Stimulated activated CD8-positive, alpha-beta memory T cell treated with anti-CD3 and anti-CD28 coated beads, Interleukin-4, amount 100 ng/mL, for 48 hours (primary cell): ENCODE measurements at places on chromosomes 5 and 9.

- no peak for DNase-seq
Observed at GRCh38 chr9:100074093-100074492, 24.7 kb downstream of the ERP44 start.

- DNase-seq = no peak
Observed at GRCh38 chr9:109914280-109915027, 134.5 kb downstream of the PALM2AKAP2 start.

GRCh38 chr9:138097501-138097991 lies 220.0 kb downstream of the CACNA1B start:
- DNase-seq = no peak

DNA sequence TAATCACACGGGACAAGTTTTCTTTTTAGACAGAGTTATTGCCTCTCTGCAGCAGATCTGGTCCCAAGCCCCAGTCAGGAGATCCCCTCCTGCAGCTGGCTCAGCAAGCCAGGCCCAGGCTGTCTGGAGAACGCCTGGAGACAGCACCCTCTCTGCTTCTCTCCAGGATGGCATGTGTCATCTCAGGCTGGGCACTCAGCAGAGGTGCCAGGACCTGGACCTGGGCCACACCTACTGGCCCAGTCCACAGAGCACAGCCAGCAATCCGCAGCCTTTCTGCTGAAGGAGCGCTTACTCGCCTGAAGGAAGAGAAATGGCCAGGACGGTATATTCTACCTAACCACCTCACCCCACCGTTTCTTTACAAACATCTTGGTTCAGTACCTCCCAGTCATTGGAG lies 4.7 kb upstream of the TBC1D9B start:
- DNase-seq = no peak

DNA sequence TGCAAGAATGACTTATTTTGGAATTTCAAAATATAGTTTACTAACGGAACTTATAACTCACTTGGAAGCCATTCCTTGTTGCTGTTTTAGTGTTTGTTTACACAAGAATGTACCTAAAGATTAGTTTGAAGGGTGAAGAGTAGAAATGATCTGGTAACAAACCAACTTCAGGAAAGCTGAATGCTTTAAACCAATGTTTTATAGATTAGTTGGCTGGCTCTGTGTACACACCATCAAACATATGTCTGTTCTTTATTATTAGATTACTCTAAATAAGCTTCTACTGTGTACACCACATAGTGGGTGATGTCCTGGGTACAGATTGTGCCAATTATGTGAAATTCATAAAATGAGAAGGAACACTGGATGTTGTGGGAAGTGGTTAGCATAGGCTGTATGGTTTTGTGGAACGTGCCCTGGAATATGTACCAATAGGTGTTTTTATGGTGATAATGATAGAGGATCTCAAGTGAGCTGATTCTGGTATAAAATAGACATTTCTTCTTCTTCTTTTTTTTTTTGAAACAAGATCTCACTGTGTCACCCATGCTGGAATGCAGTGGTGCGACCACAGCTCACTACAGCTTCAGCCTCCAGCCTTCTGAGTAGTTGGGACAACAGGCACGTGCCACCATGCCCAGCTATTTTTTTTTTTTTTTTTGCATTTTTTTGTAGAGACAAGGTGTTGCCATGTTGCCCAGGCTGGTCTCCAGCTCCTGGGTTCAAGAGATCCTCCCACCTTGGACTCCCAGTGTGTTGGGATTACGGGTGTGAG lies 109.3 kb upstream of the DHFR start:
- DNase-seq = no peak

DNA sequence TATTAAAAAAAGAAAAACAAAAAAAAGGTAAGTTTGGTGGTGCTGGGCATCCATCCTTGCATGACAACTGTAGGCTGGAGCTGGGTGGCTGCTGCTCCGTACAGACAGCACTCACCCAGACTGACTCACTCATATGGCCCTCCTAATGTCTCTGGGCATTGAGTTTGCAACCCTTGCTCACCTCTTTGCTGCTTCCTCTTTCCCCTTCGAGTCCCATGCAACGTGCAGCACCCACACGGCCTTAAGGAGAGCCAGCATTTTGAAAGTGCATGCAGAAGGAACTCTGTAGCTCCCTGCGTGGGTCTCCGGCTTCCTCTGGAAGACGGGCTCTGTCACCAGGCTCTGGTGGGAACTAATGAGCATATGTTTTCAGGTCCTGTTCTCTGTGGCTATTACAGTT lies 60.5 kb upstream of the ENTREP1 start:
- DNase-seq = no peak

DNA sequence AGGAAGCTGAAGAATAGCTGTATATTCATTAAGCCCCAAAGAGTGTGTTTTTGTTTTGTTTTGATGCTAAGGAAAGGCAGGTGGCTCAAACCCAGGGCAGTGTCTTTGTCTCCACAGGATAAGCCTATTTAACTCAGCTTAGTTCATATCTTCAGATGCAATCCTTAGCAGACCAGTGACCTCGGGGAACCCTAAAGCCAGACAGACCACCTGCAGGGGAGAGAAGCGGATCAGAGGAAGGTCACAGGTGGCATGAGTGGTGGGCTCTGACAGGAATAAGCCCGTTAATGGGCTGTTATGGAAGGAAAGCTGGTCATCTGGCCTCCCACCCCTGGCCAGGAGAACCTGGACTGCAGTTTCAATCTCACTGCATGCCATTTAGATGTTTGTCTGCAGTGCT lies 30.8 kb downstream of the TAS2R1 start:
- no peak for DNase-seq

DNA sequence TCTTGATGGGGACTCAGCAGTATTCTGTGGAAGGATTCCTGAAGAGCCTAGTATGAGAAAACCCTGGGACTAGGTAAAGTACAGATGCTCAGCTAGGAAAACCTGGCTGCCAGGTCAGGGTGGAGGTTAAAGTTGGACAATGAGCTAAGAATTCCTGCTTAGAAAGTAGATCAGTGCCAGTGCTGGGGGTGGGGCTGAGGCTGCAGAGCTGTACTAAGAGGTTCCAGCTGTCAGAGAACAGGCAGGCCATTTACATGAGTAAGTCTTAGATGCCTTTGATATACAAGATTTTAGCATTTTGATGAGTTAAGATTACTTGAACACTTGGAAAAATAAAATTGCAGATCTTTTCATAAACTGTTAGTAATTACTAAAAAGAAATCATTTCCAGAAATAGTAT lies 332.3 kb upstream of the NUDT12 start:
- DNase-seq = no peak

GRCh38 chr5:55773057-55773456 lies 35.2 kb downstream of the DDX4 start:
- DNase-seq = no peak

DNA sequence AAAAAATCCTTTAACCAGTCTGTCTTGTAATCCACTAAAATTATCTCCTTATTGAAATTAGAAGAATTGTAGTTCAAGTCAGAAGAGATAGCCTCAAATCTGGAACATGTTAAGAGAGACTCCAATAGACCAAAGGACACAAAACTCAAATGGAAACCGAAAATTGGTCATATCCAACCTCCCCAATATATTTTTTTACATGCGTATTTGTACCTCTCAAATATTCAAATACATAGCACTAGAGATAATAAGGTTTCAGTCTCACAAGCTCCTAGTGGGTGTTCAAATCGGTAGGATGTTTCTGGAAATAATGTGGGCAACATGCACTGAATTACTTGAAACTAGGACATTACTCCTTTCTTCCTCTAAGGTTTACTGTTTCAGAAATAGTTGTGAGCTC lies 33.5 kb downstream of the EPB41L4A start:
- DNase-seq = no peak

DNA sequence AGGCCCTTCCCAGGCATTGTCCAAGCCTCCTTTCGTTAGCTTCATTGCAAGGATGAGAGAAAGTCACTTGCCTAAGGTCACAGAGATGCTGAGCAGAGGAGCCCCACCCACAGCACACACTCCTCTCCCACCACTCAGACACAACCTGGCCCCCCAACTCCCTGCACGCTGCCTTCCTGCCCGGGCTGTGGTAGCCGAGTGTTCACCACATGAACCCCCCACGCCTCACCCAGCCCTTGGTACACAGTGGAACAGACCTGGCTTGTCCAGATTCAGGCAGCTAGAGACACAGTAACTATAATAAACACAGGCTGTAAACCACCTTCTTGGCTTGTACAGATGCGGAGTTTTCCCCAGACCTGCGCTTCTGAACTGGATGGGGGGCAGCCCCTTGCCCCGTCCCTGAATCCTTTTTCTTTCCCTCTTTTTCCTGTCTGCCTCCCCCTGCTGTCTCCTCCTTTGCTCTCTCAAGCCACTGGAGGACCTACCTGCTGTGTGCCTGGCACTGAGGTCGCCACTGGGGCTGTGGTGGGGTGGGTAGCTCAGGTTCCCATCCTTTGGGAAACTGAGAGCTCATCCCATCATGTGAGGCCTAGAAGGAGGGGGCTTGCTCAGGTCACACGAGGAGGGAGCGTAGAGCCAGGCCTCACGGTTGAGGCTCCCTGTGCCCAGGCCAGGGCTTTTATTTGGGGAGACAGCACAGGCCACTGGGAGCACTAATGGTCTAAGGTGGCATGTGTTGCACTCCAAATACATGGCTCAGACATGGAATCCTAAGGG lies 55.7 kb upstream of the SYNPO start:
- no peak for DNase-seq

DNA sequence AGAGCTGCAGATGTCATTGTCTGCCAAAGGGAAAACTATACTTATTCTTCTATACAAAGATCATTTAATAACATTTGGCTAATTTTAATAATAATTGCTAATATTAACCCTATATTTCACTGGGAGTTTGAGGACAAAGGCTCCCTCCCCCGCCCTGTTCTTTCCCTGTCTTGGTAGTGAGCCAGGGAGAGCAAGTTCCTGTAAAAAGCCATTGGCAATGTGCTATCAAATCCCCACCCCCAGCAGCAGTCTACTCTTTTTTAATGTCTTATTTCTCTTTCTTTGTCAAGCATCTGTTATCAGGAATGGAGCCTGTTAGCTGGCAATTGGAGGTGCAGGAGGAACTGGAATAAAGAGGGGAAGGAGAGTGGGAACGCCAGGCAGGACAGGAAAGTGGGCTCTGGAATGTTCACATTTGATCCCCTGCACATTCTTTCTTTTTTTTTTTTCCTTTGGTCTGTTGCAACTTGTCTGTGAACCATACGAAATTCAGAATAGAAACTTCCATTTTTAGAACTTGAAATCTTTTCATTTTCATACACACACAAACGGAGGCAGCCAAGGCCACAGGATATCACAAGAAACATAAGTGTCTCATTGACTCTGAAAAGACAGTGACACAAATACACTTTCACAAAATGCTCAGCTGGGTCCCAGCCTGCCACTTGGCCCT lies 664.8 kb upstream of the ZNF608 start:
- no peak for DNase-seq

GRCh38 chr5:15064396-15064795 lies 192.8 kb upstream of the ANKH start:
- DNase-seq = no peak

- no peak for DNase-seq
Observed at GRCh38 chr5:92421942-92422341, 1038.8 kb upstream of the ARRDC3 start.

GRCh38 chr9:34546834-34547827 lies 24.3 kb upstream of the ENHO start:
- peak; percentile 83 for DNase-seq

DNA sequence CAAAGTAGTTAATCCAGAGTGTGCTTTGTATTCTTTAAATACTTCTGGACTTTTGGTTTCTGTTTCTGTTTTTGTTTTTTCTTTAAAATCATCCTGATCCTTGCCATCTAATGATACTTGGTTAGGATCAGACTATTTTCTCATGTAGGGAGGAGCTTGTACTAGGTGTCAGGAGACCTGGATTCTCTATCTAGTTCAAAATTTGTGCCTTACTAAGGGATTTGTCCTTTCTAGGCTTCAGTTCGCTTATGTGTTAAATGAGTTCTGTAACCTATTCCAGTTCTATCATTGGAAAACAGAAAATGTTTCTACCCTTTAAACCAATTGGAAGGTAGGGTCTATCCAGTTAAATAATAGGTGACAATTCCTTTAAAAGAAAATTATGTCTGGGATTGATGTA lies 3.3 kb upstream of the MEF2C start:
- no peak for DNase-seq

- DNase-seq = peak; percentile 82
Observed at GRCh38 chr5:132500931-132501628, 10.5 kb upstream of the IRF1 start.

- peak; percentile 86 for DNase-seq
Observed at GRCh38 chr5:139844472-139845145, 49.0 kb downstream of the PSD2 start.

DNA sequence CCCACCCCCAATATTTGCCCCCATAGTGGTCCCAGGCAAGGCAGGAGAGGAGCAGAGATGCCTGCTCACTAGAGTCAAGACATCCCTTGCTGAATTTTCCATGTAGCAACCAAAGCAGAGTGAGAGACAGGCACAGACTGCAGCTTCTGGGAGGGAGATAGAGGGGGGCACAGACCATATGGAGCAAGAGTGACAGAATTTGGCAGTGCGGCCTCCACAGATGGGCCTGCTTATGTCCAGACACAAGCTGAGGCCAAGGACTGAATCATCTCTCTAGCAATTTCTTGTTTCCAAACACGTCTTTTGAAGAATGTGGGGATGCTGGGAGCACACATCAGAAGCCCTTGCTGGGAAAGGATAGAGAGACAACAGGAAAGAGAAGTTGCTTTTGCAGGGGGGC lies 53.0 kb upstream of the ALDH1B1 start:
- no peak for DNase-seq

DNA sequence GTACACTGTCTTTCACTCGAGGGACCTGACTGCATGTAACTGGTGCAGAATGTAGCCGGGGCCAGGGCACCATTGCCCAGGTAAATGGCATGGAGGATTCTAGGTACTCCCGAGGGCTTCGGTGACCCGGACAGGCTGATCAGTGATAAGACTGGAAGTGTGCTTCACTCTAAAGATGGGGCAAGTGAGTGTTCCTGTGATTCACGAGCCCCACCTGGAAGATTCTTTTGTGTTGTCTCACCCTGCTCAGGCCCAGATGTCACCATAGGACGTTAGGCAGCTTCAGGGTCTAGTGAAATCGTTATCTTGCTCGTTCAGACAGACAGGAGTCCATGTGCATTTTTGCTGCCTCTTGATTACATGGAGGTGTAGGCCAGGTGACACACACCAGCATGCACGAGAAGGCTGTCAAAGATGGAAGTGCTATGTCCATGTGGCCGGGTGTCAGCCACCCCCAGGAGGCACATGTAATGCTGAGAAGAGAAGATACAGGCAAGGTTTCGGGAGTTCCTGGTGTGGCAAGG lies 73.9 kb downstream of the WNK2 start:
- peak; percentile 14 for DNase-seq

GRCh38 chr9:135989722-135990467 lies 28.7 kb upstream of the UBAC1 start:
- peak; percentile 39 for DNase-seq
